ENCODE measurements at places on chromosomes 13 and 19. TPM values are rescaled to one million over a fixed set of nuclear protein-coding genes. Genes with fewer than 3 reads are reported as not detected.

PODNL1 gene
- 0.47 TPM for total RNA-seq

SDHAF1 gene
- total RNA-seq, result 19.8 TPM

TSHZ3 gene
- 1.5 TPM for total RNA-seq

OR7D2 gene
- not detected for total RNA-seq

TEX29 gene
- total RNA-seq, result 0.96 TPM

C19orf33 gene
- not detected for total RNA-seq

FGF9 gene
- total RNA-seq, result 0.99 TPM

CCL25 gene
- not detected for total RNA-seq

KLK15 gene
- total RNA-seq, result not detected

CIC gene
- 77.3 TPM for total RNA-seq

SNAPC2 gene
- 18.0 TPM for total RNA-seq

NKPD1 gene
- 0.18 TPM for total RNA-seq

PDE4C gene
- total RNA-seq, result 0.23 TPM

MCF2L gene
- total RNA-seq, result 2.8 TPM

DACH1 gene
- not detected for total RNA-seq

NECTIN2 gene
- total RNA-seq, result 0.67 TPM

TRPM4 gene
- total RNA-seq, result not detected

PALM gene
- not detected for total RNA-seq

KRTDAP gene
- not detected for total RNA-seq

RASIP1 gene
- not detected for total RNA-seq

PLIN4 gene
- total RNA-seq, result not detected

CNFN gene
- total RNA-seq, result not detected

PCSK4 gene
- total RNA-seq, result 1.5 TPM

LIPE gene
- 41.5 TPM for total RNA-seq

WDR88 gene
- total RNA-seq, result not detected

LYPD4 gene
- total RNA-seq, result not detected

LACC1 gene
- total RNA-seq, result 3.2 TPM

SSC5D gene
- 0.68 TPM for total RNA-seq

CGB3 gene
- not detected for total RNA-seq

TUBA3C gene
- not detected for total RNA-seq

SAMD1 gene
- total RNA-seq, result 60.4 TPM

ADGRE2 gene
- 0.50 TPM for total RNA-seq

FCAR gene
- not detected for total RNA-seq

DKKL1 gene
- total RNA-seq, result not detected

CEACAM18 gene
- total RNA-seq, result not detected

LENG9 gene
- 7.2 TPM for total RNA-seq

ZNF772 gene
- total RNA-seq, result 7.7 TPM

OR10H1 gene
- not detected for total RNA-seq

CILP2 gene
- total RNA-seq, result 0.15 TPM

CCDC169 gene
- total RNA-seq, result not detected

PTH2 gene
- total RNA-seq, result not detected

IGFL2 gene
- not detected for total RNA-seq

TRIM28 gene
- total RNA-seq, result 488 TPM

TMEM38A gene
- total RNA-seq, result 0.88 TPM

CPT1C gene
- 1.6 TPM for total RNA-seq

ZNF497 gene
- 0.91 TPM for total RNA-seq

MAST1 gene
- 0.67 TPM for total RNA-seq

KASH5 gene
- total RNA-seq, result not detected

CABP5 gene
- total RNA-seq, result not detected

NOSIP gene
- 77.3 TPM for total RNA-seq
